ENCODE measurements at places on chromosomes 5 and 9. TPM values are rescaled to one million over a fixed set of nuclear protein-coding genes. Genes with fewer than 3 reads are reported as not detected.
A peak's percentile ranks its signal among the peaks of the same experiment; 100 is the strongest.

DNA sequence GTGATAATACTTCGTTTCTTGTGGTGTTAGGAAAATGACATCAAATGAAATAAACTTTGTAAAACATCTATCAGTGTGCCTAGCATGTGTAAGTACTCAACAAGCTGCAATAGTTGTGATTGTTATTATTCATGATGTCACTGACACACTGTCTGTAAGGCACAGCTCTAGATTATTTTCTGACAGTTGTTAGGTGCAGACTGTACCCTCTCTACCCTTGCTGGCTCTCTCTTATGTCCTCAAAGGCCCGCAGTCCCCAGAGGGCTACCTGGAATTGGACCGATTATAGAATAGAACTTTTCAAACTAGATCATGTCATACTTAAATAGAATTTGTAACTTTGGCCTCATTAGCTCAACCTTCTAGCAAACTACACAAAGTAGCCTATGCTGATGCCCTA lies 65.9 kb upstream of the VCAN start:
- DNase-seq, result no peak

GRCh38 chr9:129752900-129753729 lies at the start of gene PTGES:
PTGES (minus strand) TSS chr9:129753042; CDS start chr9:129753012, 30 bp downstream.
- peak; percentile 64 for DNase-seq

GRCh38 chr9:129835860-129836223 lies 584 bp downstream of the USP20 start:
- peak; percentile 50 for DNase-seq

GRCh38 chr5:107474361-107474715 lies 196.4 kb downstream of the EFNA5 start:
- DNase-seq, result no peak

- no peak for DNase-seq
These were observed 213.2 kb upstream of the IER5L start for GRCh38 chr9:129391221-129391661.

DNA sequence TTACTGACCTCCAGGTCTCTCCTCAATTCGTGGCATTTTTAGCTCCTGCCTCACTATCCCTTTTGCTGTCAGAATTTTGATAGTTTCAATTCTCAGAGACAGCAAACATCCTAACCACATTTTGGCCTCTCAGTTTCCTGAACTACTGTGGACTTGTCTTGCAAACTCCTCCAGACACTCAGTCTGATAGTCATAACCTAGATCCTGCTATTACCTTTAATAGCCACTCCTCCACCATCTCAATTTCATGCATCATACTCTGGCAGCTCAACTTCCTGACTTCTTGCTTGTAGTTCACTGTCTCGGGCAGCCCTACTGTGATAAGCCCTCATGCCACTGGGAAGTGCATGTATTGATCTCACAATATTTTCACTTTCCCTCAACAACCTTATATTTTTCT lies 481.8 kb upstream of the CDH18 start:
- DNase-seq, result no peak

GRCh38 chr9:79280691-79281090 lies 291.1 kb upstream of the TLE4 start:
- no peak for DNase-seq

DNA sequence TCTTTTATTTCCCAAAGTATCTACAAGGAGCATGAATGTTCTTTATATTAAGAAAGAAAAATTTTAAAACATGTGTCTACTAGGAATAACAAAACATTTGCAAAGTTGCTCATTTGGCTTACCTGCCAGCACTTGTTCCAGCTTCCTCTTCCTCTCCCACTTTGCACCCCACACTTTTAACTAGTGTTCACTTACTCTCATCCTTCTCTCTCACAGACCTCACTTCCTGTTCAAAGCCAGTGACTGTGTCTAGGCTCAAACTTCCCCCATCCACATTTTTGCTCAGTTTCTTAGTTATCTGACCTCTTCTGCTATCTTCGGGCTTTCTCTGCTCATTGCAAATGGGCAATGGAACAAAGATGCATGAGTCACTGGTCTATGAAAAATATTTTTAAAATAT lies 512.2 kb upstream of the ZNF462 start:
- no peak for DNase-seq

GRCh38 chr5:176817841-176818377 lies 7.5 kb downstream of the UNC5A start:
- DNase-seq, result peak; percentile 45

DNA sequence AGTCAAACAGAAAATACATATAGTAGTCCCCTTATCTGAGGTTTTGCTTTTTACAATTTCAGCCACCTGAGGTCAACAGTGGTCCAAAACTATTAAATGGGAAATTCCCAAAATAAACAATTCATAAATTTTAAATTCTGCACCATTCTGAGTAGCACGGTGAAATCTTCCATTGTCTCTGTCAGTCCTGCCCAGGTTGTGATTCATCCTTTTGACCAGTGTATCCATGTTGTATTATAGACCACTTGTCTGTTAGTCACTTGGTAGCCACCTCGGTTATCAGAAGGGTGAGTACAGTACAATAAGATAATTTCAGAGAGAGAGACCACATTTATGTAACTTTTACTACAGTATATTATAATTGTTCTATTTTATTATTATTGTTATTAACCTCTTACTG lies 2.8 kb downstream of the CCDC152 start:
- DNase-seq, result peak; percentile 66

DNA sequence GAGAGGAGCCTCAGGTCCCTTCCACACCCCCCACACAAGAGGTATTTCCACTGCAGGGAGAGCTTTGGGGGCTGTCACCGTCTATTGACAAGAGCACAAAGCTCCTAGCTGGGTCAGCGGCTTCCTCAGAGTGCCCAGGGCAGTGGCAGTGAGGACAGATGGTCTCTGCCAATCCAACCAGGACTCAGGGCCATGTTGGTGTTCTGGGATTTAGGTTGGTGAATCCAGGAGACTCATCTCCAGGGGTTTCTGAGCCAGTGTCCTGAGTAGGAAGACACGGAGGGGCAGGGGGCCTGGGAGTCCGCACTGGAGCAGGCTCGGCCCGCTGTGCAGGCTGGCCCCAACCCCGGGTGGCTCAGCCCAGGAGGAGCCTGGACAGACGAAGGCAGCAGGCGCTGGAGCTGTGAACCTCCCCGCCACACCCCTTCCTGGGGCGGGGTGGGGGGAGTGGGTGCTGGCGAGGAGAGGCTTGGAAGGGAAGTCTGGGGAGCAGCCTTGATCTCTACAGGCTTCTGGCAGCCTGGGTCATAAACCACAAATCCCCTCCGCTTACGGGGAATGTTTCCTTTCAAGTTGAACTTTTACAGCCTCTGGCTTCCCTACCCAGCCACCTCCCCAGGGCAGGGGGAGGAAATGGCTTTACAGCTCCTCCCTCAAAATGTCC lies 19.6 kb downstream of the CRB2 start:
- DNase-seq, result no peak

GRCh38 chr5:178994580-178995340 lies at the start of gene GRM6:
GRM6 (minus strand) TSS chr5:178995320; CDS start chr5:178994944, 376 bp downstream.
- no peak for DNase-seq

DNA sequence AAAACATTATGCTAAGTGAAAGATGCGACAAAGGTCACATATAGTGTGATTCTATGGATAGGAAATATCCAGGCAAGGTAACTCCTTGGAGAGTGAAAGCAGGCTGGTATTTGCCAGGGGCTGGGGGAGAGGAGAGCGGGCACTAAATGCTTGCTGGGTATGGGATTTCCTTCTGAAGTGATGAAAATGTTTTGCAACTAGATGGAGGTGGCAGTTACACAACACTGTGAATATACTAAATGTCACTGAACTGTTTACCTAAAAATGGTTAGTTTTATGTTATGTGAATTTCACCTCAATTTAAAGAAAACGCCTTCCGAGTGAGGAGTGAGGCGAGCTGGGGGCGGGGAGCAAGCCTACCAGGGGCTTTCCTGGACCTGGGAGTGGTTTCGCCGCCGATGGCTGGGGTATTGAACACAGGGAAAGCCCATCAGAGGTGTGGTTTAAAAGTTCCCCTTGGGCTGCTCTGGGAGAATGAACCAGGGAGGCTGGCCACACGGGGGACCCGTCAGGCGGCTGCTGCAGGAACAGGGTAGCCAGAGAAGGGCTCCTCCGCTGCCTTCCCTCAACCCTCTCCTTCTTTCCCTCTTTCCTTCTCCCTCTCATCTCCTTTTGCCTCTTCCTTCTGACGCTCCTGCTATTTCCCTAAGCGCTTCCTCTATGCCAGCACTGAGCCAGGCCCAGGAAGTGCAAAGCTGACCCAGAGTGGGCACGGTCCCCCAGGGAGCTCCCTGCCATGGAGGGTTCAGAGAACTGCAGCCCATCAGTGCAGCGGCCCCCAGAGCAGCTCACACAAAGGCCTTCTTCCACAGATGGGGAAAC lies 4.9 kb downstream of the AKNA start:
- DNase-seq, result no peak

DNA sequence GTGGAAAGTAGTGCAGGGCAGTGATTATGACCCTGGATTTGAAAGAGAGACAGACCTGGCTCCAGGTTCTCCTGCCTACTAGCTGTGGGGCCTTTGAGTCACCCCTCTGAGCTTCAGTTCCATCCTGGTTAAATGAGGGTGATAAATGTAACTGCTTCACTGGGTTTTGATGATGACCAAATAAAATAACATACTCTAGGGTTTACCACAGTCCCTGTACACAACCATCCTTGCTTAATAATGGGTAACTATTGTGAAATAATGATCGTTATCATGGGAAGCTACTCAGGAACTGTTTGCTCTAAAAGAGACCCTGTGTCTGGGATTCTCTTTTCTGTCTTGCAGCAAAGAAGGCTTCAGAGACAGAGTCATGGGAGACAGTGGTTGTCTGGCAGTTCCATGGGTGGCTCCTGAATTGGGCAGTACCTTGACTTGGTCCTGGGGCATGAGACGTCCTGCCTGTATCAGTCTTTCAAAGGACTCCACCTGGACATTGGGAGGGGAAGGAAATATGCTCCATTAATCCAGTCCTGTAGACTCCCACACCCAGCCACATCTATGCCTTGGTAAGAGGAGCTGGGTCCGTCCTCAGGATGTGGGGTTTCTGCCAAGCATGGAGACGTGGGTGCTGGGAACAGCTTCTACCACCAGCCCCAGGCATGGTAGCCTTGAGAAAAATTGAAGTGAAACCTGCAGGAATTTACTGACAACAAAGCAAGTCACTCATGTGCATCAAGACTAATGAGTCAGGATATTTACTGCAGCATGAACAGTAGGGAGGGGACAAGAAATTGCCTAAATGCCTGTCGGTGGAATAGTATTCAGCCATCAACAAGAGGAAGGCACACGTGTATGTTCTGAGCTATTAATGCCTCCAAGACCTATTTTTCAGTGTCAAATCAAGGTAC lies 23.4 kb downstream of the AKNA start:
- no peak for DNase-seq

DNA sequence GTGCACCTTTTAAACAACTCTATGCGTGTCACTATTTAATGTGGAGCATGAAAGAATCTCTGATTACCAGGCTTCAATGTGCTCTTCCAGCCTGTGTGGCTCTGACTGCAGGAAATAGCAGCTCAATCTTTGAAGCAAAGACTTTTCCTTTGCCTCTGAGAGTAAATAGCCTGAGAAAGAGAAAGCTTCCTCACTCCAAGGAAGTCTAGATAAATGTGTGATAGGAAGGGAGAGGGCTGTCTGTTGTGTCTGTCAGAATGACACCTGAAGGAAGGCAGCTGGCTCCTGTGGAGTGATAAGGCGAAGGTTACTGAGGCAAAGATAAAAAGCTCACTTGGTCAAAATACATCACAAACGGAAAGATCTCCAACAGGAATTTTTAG lies 205.3 kb upstream of the HAPLN1 start:
- DNase-seq, result peak; percentile 54

DNA sequence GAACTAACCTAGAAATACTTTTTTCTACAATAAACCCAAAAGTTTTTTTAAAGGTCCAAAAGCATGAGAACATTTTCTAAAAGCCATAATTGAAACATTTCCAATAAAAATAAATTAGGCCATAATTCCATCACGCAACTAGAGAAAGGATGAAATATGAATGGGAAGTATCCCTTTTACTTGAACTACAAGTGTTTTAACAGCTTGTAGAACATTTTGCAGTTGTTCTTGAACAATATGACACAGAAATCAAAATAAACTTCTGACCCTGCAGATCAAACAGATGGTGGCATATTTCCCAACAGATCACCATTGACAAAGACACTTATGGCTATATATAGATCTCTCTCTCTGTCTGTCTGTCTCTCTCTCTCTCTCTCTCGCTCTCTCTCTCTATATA lies 624.4 kb downstream of the PSAT1 start:
- peak; percentile 82 for DNase-seq

DNA sequence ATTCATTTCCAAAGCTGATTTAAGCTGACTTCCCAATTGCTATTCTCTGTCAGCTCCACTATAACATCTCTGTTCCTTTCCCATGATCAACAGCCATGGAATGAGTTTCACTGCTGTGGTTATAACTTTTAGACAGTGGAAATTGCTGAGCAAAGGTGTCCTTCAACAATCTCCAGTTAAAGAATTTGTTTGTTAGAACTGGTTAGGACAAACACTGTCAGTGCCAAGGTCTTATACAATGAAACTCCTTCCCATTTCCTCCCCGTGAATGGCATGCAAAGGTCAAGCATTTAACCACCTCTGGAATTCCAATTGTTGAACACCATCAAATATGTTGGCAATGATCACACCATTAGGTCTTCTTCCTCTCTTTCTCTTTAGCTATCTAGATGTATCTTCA lies 45.7 kb upstream of the GHR start:
- DNase-seq, result peak; percentile 84

GRCh38 chr5:108818613-108819272 lies 71.0 kb downstream of the FER start:
- DNase-seq, result peak; percentile 59

DNA sequence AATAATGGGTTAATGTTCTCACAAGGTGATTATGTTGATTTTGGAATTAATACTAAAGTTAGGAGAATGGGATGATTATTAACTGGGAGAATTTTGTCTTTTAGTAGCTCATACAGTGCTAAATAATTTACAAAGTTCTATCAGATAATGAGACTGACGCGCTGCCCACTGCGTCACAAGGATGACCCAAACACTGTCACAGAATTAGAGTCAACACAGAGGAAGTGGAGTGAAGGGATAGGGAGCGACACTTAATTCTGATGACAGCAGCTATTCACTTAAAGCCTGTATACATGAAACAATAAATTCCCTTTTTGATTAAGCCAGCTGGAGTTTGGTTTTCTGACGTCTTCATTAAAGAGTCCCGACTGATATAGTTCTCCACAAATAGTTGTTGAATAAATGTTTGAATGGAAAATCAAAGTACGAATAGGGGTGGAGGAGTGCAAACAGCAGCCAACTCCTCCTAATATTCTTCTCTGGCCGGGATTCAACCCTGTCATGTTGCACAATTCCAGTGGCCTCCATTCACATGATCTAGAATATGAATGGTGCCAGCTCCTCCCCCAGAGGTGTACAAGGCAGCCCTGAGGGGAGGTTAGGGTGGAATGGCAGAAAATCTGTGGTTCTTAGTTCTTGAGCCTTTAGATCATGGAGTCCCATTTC lies 140.3 kb downstream of the PCSK1 start:
- no peak for DNase-seq

KIAA1958 gene
- total RNA-seq, result 0.65 TPM

SVEP1 gene
- under 0.01 TPM for total RNA-seq

TMC1 gene
- 0.22 TPM for total RNA-seq

TMEFF1 gene
- total RNA-seq, result 10.5 TPM

P4HA2 gene
- 35.1 TPM for total RNA-seq

KIF4B gene
- total RNA-seq, result 0.40 TPM

FBLL1 gene
- 1.1 TPM for total RNA-seq

GRIA1 gene
- not detected for total RNA-seq

TMEM252 gene
- not detected for total RNA-seq

HTR4 gene
- not detected for total RNA-seq

UAP1L1 gene
- total RNA-seq, result 13.1 TPM

CDHR2 gene
- not detected for total RNA-seq

GCNT4 gene
- total RNA-seq, result under 0.01 TPM
